ENCODE measurements at places on chromosomes 2 and 18.

- no peak for DNase-seq
Measured at GRCh38 chr2:128808462-128809258, 490.0 kb upstream of the HS6ST1 start.

DNA sequence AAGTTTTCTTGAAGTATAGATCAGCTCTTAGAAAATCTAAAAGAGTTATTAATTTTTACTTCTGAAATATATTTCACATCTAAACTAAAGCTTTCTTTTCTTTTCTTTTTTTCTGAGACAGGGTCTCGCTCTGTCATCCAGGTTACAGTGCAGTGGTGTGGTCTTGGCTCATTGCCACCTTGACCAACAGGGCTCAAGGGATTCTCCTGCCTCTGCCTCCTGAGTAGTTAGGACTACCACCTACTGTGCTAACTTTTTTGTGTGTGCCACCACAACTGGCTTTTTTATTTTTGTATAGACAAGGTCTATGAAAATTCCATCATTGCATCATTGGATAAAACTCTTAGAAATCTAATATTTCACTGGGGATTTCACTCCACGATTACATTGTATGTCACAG is 10.0 kb upstream of the ALPG start:
- no peak for DNase-seq

- DNase-seq, result no peak
Measured at GRCh38 chr2:175048275-175048674, 43.1 kb upstream of the CHN1 start.

GRCh38 chr2:170076189-170076588 is 101.8 kb upstream of the MYO3B start:
- no peak for DNase-seq

DNA sequence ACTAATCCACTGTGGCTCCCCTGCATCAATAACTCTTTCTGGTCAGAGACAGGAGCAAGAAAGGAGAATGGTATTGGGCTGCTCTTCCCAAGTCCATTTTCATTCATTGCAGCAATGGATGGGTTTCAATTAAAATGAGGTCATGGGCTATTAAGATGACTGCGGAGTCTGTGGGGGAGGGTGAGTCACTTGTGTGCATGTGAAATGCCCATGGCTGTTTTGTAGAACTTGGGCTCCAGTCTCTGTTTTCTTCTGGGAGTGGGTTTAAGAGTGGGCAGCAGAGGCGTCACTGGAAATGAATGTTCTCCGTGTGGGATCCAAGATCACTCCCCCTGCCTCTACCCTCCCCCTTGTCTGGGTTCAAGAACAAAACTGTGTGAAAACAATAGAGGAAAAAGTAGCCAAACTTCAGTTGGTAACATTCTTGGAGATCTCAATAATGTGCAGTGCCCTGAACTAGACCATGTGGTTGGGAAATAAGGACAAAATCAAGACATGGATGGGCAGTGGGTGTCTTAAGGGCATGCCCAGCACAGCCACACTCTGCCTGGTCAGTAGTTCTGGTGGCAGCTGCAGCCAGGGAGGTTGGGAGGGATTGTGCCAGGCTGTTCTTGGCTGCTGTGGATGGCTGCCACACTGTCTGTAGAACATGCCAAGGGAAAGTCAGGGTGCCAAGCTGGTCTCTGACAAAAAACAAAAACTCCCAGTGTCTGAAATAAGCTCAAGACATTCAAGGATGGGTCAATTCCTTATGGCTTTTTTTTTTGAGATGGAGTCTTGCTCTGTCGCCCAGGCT is 68.2 kb upstream of the CXCR4 start:
- DNase-seq, result no peak

DNA sequence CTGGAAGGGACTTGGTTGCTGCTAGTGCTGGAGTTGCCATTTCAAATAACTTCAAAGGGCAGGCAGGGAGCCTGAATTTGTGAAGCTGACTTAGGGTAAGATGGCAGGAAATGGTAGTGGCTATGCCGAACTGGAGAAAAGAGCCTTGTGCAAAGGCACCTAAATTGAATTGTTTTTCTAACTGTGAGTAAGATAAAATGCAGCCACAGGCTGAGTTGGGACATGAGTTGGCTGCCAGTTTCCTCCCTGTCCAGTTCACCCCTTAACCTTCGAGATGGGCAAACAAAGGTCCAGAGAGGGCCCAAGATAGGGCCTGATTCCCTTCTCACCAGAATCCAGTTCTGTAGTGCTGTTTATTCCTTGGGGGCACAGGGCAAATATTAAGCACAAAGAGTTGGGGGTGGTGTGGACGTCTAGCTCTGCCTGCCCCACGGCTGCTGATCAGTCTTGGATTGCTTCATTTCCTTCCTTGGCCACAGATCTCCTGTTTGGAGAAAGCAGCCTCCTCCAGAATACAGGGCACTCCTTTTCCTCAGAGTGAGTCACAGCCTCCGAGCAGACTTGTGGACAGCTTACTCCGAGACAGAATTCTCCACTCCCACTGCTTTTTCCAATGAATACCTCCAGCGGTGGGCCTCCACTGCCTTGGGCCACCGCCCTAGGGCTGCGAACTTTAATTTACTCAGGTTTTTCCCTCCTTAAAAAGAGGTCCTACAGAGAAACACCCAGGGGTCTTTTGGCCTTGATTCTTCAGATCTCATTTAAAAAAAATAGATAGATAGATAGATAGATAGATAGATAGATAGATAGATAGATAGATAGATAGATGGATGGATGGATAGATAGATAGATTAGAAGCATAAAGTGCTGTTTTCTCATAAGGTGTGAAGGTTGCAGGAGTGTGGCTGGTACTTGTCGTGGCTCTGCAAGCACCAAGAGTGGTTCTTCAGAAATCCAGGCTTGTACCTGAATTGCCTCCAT is 18.4 kb upstream of the SLC20A1 start:
- DNase-seq, result no peak

DNA sequence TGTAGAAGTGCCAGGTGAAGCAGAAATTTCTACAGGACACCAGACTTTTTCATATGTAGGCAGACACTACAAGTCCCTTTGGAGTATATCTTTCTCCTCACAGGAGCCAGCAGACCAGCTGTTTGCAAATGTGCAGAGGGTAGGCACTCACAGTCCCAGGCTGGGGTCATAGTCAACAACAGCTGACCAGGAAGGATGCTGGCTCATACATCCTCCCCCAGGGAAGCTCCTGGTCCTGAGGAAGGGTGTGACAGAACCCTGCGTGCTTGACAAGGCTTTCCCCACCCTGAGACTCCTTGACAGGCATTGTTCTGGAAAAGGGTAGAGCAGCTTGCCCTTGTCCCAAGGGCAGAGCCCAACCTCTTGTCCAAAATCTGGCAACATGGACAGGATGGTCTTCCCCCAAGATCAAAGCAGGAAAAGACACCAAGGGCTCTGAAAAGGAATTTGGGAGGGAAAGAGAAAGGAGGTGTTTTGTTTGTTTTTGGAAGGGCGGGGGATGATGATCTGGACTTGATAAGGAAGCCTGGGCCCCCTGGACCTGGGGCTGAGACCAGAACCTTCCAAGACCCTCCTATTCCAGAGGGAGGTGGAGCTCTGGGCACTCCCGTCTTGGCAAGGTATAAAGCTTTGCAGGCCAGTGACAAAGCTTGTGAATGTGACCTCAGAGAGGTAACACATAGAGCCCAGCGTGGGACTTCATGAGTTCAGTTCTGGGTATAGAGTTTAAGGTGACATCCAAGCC is 87.1 kb downstream of the GFPT1 start:
- no peak for DNase-seq

DNA sequence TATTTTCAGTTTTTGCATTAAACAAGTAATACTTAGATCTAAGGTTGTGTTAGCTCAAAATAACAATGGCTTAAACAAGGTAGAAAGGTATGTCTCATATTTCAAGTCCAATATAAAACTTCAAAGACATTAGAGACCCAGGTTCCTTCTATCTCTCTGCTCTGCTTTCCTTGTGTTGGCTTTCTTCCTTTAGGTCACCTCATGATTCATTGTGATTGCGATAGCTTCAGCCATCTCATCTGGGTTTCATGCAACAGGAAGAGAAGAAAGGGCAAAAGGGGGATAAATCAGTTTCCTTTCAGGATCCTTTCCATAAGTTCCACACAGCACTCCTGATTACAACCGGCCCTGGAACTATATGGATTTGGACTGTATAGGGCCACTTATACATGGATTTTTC is 16.0 kb upstream of the TBR1 start:
- DNase-seq, result no peak

DNA sequence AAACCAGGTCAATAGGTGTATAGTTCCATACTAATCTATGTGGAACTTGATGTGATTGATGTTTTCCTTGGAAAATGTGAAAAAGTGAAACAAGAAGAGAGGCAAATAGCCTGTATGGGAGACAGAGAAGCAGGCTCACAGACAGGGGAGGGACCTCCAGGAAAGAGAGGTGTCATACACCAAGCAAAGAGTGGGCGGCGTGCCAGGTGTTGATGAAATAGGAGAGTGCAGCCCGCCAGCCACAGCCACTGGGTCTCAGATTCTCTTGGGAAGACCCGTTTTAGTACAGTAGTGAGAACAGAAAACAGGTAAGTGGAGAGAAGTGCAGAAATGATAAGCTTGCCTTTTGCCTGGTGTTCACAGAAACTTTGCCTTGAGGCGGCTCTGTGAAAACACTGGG is 301.9 kb downstream of the ZNF407 start:
- no peak for DNase-seq
